ENCODE measurements at places on chromosomes 5 and 9.

GRCh38 chr9:98332405-98332831 lies 77.0 kb upstream of the TBC1D2 start:
- no peaks in the 10 kb centered on the region for H3K4me1 ChIP-seq
- no peaks in the 10 kb centered on the region for H3K27me3 ChIP-seq
- no peak overlapping the region for H3K4me3 ChIP-seq

GRCh38 chr5:129904667-129905472 lies 605 bp downstream of the CHSY3 start:
- H3K4me1 ChIP-seq: peaks cover 13% of the 10 kb centered on the region
- DNase-seq: peak; percentile 34
- peak overlapping the region; percentile 80 for H3K27ac ChIP-seq
- peak overlapping the region; percentile 57 for H3K4me3 ChIP-seq
- H3K36me3 ChIP-seq: no peaks in the 10 kb centered on the region

GRCh38 chr9:38331141-38331540 lies 61.4 kb upstream of the ALDH1B1 start:
- no peaks in the 10 kb centered on the region for H3K4me1 ChIP-seq
- H3K27me3 ChIP-seq: no peaks in the 10 kb centered on the region
- DNase-seq: no peak
- H3K27ac ChIP-seq: no peak overlapping the region

DNA sequence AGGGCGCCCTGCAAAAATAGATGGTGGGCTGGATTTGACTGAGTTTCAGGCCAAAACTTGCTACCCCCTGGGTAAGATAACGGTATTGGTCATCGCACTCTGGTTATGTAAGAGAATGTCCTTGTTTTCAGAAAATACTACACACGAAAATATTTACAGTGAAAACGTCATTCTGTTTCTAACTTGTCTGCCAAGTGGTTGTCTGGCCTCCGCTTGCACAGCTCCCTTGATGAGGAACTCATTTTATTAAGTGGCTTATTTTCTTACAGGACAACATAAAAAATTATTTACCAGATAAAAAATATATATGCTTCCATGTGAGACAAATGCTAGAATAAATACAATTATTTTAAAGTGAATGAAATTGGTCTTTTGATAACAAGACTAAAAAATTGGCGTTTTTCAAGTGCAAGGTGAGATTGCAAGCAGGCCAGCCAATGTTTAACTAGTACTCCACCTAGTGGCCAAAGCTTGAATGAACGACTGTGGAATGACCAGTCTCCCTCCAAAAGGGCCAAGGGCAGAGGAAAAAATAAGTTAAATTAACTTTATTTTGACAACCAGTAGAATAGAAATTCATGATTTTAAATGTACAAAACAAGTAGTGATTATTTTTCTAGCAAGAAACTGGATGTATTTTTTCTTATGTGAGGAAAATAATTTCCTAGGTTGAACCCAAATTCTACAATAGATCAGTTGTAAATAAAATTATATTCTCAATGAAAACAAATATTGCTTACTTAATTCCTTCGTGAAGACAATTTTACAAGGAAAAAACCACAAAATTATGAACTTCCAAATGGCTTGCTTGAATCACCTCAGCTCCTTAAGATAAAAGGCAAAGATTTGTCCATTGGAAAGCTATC lies 93.2 kb downstream of the ZFAND5 start:
- peak; percentile 50 for DNase-seq
- H3K4me1 ChIP-seq: no peaks in the 10 kb centered on the region
- H3K36me3 ChIP-seq: no peaks in the 10 kb centered on the region
- H3K4me3 ChIP-seq: no peak overlapping the region
- H3K27me3 ChIP-seq: no peaks in the 10 kb centered on the region

DNA sequence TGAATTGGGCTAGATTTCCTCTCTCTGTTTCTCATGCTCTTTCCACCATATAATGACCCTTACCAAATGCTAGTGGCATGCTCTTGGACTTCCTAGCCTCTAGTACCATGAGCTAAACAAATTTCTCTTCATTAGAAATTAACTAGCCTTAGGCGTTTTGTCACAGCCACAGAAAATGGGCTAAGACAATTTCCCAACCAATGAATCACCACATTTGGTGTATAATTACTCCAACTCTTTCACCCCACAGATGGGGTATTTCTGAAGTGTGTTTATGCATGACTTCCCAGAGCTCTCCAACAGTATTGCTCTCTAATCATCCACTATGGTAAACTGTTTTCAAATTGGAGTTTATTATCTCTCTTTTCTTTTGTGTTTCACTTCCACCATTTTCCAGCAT lies 1041.1 kb upstream of the COX7C start:
- no peaks in the 10 kb centered on the region for H3K4me1 ChIP-seq
- no peaks in the 10 kb centered on the region for H3K27me3 ChIP-seq
- DNase-seq: no peak
- no peak overlapping the region for H3K4me3 ChIP-seq

DNA sequence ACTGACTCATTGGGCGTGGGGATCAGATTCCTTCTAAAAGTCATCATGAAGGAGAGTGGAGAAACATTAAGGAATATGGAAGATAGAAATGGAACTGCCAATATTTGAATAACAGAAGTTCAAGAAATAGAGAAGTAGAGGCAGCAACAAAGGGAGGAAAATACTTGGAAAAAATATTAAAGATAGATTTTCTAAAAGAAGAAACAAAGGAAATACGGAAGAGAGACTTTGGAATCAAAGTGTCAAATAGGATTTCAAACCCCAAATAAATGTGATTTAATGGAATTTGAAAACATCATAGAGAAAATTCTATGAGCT lies 605.1 kb upstream of the KLF4 start:
- no peaks in the 10 kb centered on the region for H3K36me3 ChIP-seq
- H3K4me1 ChIP-seq: no peaks in the 10 kb centered on the region
- no peak for DNase-seq
- no peak overlapping the region for H3K27ac ChIP-seq
- H3K27me3 ChIP-seq: no peaks in the 10 kb centered on the region

- no peaks in the 10 kb centered on the region for H3K36me3 ChIP-seq
- H3K27me3 ChIP-seq: no peaks in the 10 kb centered on the region
- no peak for DNase-seq
- no peak overlapping the region for H3K4me3 ChIP-seq
- no peaks in the 10 kb centered on the region for H3K4me1 ChIP-seq
- H3K27ac ChIP-seq: no peak overlapping the region
Measured at GRCh38 chr5:74233091-74233490, 407.4 kb downstream of the ENC1 start.

GRCh38 chr9:136722093-136722968 lies 10.0 kb downstream of the DIPK1B start:
- no peak for DNase-seq
- H3K36me3 ChIP-seq: peaks cover 53% of the 10 kb centered on the region
- H3K4me1 ChIP-seq: peaks cover 16% of the 10 kb centered on the region
- no peaks in the 10 kb centered on the region for H3K27me3 ChIP-seq
- H3K4me3 ChIP-seq: no peak overlapping the region
- H3K27ac ChIP-seq: no peak overlapping the region

GRCh38 chr5:115583474-115583873 lies 18.8 kb downstream of the TICAM2 start:
- H3K36me3 ChIP-seq: no peaks in the 10 kb centered on the region
- H3K4me3 ChIP-seq: no peak overlapping the region
- H3K27me3 ChIP-seq: no peaks in the 10 kb centered on the region
- no peak for DNase-seq
- H3K4me1 ChIP-seq: no peaks in the 10 kb centered on the region

DNA sequence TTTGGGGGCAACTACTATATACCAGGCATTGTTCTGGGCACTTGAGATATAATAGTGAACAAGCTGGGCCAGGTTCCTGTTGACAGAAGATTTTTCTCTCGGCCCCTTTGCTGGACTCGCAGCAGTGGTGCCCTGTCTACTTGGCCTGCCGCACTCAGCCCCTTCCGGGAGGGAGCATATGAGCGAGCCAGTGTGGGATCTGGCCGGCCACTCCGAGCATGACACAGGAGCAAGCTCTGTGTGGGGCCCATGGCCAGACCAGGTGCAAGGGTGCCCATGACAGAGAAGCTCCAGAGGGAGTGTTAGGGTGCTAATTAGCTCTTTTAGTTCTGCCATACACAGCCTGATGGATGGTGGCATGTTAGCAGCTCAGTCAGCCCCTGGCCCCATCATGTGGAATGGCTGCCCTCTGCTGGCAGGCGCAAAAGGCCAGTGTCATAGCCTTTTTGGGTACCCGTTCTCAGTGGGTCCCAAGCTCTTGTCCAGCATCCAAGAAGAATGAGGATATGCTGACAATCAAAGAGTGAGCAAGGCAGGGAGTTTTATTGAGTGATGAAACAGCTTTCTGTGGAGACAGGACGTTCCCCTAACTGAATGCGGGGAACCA lies 9.3 kb upstream of the KIF4B start:
- no peaks in the 10 kb centered on the region for H3K4me1 ChIP-seq
- H3K4me3 ChIP-seq: no peak overlapping the region
- DNase-seq: no peak
- H3K27ac ChIP-seq: no peak overlapping the region

DNA sequence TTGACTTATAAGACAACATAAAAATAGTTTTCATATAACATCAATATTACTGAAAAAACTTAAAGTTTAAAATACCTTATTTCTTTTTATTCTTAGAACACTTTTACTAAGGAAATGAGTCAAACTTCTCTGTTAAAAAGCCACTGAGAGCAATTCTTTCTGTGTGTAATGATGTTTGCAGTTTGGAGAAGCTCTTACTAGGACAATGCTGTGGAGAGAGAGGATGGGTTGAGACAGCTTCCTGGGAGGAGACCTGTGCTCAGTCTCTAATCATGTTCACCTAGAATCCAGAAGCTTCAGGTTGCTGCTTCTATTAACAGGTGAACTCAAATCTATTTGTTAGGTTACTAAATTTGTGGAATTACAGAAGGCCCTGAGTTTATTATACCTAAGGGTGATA lies 198.5 kb downstream of the DNAH5 start:
- DNase-seq: no peak
- no peaks in the 10 kb centered on the region for H3K4me1 ChIP-seq
- H3K27me3 ChIP-seq: no peaks in the 10 kb centered on the region
- H3K4me3 ChIP-seq: no peak overlapping the region

- no peaks in the 10 kb centered on the region for H3K4me1 ChIP-seq
- H3K36me3 ChIP-seq: peaks cover 26% of the 10 kb centered on the region
- no peaks in the 10 kb centered on the region for H3K27me3 ChIP-seq
- no peak for DNase-seq
Measured at GRCh38 chr5:111116550-111116949, 24.4 kb downstream of the WDR36 start.

- no peak overlapping the region for H3K4me3 ChIP-seq
- DNase-seq: no peak
- no peaks in the 10 kb centered on the region for H3K36me3 ChIP-seq
- no peaks in the 10 kb centered on the region for H3K27me3 ChIP-seq
- H3K27ac ChIP-seq: no peak overlapping the region
- no peaks in the 10 kb centered on the region for H3K4me1 ChIP-seq
Measured at GRCh38 chr5:165201771-165202518, 1696.5 kb downstream of the MAT2B start.

DNA sequence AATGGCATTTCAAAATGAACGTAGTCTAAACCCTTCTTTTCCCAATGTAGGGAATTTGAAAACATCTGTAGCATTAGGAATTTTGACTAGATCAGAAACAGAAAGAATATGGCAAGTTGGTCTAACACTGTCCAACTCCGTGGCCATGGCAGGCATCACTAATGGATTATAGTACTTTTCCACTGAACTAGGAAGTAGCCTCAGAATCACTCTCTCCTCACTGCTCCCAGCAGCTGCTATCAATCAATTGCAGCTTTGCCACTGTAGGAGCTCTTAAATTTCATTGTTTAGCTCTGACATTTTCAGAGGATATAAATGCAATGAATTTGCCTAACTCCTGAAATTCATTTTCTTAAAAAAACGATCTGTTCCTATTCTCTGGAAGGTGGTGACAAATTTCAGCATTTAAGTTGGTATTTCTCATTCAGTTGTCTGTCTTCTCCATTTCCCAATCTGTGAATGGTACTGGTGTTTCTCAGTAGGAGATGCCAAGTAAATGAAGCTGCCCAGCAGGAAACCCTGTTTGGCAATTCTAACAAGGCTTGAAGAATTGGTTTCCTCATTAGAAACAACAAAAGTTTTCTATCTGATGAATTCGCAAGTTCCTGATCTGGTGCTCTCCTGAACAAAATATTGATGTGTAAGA lies 64.7 kb downstream of the TLR4 start:
- H3K27ac ChIP-seq: no peak overlapping the region
- H3K36me3 ChIP-seq: no peaks in the 10 kb centered on the region
- H3K4me3 ChIP-seq: no peak overlapping the region
- DNase-seq: no peak

Data from thyroid gland (tissue), 4 donors.